ENCODE measurements at places on chromosomes 12 and 14. TPM values are rescaled to one million over a fixed set of nuclear protein-coding genes. Genes with fewer than 3 reads are reported as not detected.

The ZDHHC17 gene
- total RNA-seq: 41.3 TPM

The PDE3A gene
- total RNA-seq: 4.0 TPM

The ZNF839 gene
- 4.0 TPM for total RNA-seq

The SLC35F4 gene
- total RNA-seq: not detected

The TMEM132D gene
- total RNA-seq: 0.23 TPM

The WBP11 gene
- 50.6 TPM for total RNA-seq

The RACGAP1 gene
- total RNA-seq: 148 TPM

- DNase-seq: peak; percentile 42
Measured at GRCh38 chr12:27464220-27464554, 17.7 kb downstream of the SMCO2 start.

DNA sequence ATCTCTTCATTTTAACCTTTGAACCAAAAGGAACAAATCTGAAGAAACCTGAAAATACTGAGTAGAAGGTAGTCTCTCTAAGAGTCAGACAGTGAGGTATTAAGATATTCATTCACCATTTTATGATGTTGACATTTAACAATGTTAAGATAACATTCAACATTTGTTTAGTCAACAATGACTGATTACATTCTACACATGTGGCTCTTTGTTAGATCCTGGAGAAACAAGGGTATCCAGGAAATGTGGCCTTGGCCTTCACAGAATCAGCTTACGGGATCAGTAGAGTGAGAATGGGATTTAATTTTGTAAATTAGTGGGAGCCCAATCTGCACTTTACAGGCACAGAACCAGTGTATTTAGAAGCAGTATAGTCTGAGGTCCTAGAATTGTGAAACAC is 355.5 kb downstream of the KCNH5 start:
- no peak for DNase-seq

GRCh38 chr14:41606532-41607303 is at the start of gene LRFN5:
Gene LRFN5, plus strand, starts transcription at chr14:41606876.
- peak; percentile 76 for DNase-seq

DNA sequence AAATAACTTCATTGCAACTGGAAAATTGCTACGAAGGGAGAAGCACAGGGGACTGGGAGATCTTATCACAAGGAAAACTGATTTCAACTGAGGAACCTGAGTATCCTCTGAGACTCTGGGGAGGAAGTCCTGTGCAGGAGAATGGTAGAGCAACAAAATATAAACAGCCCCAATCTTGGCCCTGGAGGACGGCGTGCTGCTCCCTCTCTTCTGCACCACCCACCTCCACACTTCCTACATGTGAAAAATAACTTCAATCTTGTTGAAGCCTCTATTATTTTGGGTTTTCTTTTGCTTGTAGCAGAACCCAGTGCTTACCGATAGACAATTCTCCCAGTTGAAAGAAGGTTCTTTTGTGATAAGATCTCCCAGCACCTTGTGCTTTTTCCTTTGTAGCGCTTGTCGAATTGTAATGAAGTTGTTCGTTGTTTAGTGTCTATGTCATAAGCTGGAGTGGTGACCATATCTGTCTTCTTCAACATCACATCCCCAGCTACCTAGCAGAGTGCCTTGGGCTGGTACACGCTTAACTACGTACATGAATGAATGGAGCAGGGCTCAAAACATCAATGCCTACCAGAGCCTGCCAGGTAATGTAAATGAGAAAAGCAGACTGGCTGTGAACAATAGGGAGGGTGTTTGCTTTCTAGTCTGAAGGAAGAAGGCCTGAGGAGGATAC is 2.8 kb upstream of the CD4 start:
- DNase-seq: no peak

GRCh38 chr14:104084251-104085002 is 1.1 kb upstream of the ASPG start:
- no peak for DNase-seq

GRCh38 chr14:24376448-24377070 is 8.6 kb downstream of the NFATC4 start:
- no peak for DNase-seq

GRCh38 chr12:39764944-39765560 is 145.4 kb upstream of the ABCD2 start:
- DNase-seq: no peak

DNA sequence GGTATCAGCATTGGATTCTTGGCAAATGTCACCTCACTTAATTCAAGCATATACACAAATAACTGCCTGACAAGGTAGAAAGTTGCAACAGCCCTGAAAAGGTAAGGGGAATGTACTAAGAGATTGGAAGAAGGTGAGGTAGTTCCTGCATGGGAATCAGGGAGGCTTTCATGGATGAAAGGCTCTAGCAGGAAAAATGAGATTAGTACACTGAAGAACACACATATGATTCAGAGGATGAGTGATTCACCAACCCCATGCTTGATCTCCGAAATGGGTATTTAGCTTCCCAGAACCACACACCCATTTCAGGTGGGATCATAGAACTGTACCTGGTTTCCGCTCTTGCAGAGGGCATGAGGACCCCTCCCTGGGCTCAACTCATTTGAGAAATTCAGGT is 65.8 kb downstream of the PAH start:
- no peak for DNase-seq

DNA sequence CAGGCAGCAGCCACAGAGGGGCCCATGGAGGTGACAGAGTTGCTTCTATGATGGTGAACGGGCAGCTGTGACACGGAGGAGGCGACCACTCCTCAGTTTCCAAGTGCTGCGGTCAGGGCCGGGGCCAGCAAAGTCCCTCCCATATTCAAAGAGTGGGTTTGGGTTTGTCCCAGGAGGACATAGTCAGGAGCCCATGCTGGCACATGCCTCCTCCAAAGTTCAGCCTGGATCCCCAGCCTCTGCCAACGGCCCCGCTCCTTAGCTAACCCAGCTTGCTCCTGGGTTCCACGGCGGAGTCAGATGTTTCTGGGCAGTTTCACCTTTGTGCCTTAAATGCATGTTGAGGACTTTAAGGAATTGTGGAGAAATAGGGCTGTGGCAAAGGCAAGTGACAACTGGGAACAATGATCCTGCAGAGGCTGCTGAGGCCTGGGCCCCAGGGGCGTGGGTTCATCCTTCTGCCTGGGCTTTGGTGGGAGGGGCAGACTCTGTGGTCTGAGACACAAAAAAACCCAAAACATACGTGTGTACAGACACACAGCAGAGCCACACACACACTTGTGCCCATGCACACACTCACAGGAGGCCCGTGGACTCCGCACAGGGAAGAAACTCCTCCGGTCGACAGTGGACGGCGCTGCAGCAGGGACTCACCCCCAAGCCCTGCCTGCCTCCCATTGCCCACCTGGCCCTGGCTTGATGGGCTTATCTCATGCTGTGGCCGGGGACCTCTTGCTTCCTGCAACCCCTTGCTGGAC is 399.4 kb downstream of the TMEM121 start:
- no peak for DNase-seq

GRCh38 chr12:91640021-91640420 is 457.4 kb upstream of the DCN start:
- DNase-seq: no peak

- DNase-seq: no peak
Measured at GRCh38 chr14:105303949-105304348, 3.1 kb upstream of the BRF1 start.

DNA sequence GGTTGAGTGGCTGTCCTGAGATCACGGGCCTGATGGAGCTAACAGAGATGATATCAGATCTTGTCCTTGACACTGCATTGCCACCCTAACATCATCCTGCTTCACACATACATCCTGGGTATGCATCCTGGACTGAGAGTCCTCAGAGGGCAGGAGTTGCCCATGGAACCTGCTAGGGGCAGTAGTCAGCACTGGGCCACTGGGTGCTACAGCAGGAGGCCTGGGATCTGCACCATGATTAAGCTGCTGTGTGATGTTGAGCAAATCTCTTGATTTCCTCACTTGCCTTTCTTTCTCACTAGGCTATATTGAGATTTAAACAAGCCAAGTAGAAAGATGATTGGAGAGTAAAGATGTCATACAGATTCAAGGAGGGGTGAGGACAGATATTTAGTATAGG is 22.1 kb upstream of the EIF4B start:
- DNase-seq: no peak

- no peak for DNase-seq
Measured at GRCh38 chr12:42919691-42920090, 330.1 kb upstream of the PRICKLE1 start.

DNA sequence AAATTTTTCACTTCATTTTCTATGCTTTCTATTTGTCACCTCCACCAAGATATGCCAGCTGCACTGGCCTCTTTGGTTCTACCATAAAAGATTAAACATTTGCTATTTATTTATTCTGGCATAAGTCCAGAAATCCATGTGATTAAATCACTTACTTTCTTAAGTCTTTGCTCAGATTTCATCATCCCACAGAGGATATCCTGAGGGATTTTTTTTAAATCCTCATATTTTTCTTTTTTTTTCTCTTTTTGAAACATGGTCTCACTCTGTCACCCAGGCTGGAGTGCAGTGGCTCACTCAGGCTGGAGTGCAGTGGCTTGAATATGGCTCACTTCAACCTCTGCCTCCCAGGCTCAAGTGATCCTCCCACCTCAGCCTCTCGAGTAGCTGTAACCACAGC is 645.4 kb upstream of the ATXN7L3B start:
- DNase-seq: peak; percentile 44

DNA sequence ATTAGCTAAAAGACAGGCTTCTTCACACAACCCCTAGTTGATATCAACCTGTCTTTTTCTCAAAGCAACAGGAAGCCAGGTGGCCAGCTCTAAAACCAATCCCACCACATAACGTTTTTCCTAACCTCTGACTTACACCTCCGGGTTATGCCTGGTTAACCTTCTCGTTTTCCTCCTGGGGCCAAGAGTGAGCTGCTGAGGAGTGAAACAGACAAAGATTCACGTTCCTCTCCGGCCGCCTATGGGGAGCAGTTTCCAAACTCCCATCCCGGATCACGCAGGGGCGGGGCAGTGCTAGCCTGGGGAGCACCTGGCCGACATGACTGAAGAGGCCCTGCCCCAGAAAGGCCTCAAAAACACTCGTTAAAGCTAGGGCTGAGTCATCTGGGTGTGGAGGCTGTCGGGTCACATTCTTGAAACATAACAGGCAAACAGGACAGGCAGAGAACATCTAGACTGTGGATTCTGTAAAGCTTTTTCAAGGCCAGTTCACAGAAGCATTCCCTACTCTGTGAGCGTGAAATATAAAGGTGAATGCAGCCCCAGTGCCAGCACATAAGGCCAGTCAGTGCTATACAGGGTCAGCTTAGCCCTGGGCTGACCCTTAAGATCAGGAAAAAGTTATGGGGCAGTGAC is 25.9 kb upstream of the LGALS3 start:
- peak; percentile 75 for DNase-seq

DNA sequence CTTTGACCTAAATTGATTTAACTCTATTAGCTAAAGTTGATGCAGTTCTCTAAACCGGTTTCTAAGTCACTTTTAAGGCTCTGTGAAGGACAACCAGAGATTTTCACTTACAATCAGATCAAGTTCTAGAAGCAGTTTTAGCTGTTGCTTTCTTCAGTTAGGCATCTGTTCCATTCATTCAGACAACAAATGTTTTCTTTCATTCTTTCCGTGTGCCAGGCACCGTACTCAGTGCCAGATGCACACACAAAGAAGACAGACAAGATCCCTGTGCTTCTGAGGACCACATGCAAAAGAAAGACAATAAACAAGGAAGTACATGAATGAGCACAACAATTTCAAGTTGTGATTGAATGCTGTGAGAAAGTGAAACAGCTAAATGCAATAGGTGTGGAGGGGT is 11.1 kb upstream of the EGLN3 start:
- no peak for DNase-seq

GRCh38 chr14:95769976-95770375 is 56.1 kb upstream of the TCL1A start:
- no peak for DNase-seq
